Psoas muscle (tissue), 8 donors: ENCODE measurements at places on chromosomes 12 and 14. TPM values are rescaled to one million over a fixed set of nuclear protein-coding genes. Genes with fewer than 3 reads are reported as not detected.
A peak's percentile ranks its signal among the peaks of the same experiment; 100 is the strongest.

- H3K36me3 ChIP-seq, result no peaks in the 10 kb centered on the region
- H3K27me3 ChIP-seq, result no peaks in the 10 kb centered on the region
- H3K4me1 ChIP-seq, result peaks cover 34% of the 10 kb centered on the region
- DNase-seq, result peak; percentile 86
Observed at GRCh38 chr12:48977290-48978281, 536 bp upstream of the WNT1 start.

DNA sequence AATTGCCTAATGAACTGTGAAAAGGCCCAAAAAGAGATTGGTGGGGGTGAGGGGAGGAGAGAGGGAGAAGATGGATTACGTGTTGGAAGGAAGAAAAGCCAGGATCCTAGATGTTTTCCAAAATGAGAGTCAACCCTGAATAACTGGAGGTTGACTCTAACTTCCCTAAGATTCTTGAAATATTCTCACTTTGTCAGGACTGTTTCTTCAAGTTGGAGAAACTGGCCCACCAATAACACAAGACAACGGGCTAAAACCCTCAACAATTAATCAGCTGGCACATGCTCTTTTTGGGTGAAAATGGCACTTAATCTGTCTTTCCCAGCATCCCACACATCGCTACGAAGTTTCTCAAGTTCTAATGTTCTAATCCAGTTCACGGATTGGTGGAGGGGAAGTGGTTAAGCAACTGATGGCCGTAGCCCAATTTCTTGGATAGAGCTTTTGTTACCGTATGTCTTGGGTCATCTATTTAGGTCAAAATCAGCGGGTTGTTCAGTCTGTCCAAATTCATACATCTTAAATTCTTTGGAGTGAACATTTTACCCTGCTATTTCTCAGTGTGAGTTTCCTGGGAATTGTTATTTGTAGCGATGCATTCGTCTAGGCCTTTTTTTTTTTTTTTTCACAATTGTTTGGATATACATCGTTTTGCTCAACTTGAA lies 49.0 kb downstream of the GPHB5 start:
- H3K4me3 ChIP-seq, result no peak overlapping the region
- no peaks in the 10 kb centered on the region for H3K27me3 ChIP-seq
- no peak overlapping the region for H3K27ac ChIP-seq
- no peaks in the 10 kb centered on the region for H3K4me1 ChIP-seq
- DNase-seq, result no peak

DNA sequence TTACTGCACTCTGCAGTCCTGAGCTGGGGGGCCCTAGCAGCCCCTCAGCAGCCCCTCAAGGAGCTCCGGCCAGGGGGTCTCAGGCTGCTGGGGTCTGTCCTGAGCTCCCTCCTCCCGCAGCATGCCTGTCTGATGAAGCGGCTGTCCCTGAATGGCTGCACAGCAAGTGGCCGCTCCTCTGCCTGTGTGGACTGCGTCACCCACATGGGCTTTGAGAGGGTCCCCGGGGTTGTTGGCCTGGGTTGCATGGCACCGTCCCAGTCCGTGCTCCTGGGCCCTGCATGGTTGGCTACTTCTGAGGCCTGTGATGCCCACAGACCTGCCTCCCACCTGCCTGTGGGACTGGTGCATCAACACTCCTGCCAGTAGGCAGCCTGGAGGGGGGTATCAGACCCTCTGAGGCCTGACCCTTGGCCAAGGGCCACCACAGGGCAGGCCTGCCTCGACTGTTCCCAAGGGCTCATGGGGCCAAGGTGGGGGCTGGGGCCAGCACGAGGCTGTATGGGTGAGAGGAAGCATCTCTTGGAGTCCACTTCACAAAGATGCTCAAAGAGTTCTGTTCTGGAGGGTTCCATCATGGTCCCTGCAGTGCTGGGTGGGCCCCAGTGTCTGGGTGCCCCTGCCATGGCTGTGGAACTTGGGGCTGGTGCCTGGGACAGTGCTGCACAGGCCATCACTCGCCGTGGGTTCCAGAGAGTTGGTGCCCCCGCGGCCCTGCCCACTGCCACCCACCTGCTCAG lies 12.2 kb downstream of the CEP170B start:
- no peak overlapping the region for H3K27ac ChIP-seq
- H3K4me1 ChIP-seq, result peaks cover 18% of the 10 kb centered on the region
- H3K36me3 ChIP-seq, result no peaks in the 10 kb centered on the region
- H3K4me3 ChIP-seq, result no peak overlapping the region
- no peaks in the 10 kb centered on the region for H3K27me3 ChIP-seq

MAP1LC3B2 gene
- polyA plus RNA-seq, result 2.2 TPM

DNA sequence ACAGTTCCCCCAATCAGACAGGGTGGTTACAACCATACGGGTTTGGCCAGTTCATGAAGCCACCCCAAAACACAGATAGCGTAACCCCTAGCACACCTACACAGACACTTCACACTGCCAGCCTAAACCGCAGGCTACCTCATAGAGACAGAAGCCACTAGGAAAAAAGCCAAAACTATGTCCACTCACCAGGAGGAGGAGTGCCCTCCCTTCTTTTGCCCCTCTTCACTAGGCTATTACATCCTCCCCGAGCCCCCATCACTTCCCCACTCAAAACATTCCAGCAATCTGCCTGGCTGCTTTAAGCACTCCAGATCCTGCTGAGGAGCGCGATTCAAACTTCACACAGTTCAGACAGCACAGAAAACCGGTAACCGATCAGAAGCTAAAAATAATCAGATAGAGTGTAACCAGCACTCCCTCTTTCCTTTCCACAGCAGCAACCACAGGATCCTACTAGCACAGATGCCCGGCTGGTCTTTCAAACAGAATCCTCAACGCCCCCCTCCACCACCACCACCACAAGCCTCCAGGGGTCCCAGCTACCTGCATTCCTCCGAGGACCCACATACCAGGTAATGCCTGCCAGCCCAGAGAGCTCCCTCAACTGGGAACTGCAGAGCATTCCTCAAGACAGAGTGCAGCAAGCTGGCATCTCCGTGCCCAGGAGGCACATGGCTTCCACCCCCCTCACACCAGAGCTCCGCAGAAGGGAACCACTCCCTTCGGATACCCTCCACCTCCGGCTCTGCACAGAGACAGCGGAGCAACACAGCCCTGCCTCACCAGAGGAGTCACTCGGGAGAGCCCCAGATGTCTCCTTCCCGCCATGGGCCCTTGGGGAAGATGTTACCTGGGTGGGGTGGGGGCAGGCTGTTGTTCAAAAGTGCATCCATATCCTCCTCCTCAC lies 1.5 kb downstream of the CHD4 start:
- H3K4me3 ChIP-seq, result peak overlapping the region; percentile 93
- H3K27me3 ChIP-seq, result no peaks in the 10 kb centered on the region
- peaks cover 37% of the 10 kb centered on the region for H3K4me1 ChIP-seq
- H3K27ac ChIP-seq, result peak overlapping the region; percentile 94
